ENCODE measurements at places on chromosomes 4 and X.

GRCh38 chr4:629915-630641, 4.7 kb downstream of the PDE6B start:
- no peak for DNase-seq

GRCh38 chrX:107047622-107048021, 47.6 kb upstream of the MORC4 start:
- DNase-seq: no peak

GRCh38 chr4:2647403-2648158, 108.6 kb downstream of the TNIP2 start:
- no peak for DNase-seq

DNA sequence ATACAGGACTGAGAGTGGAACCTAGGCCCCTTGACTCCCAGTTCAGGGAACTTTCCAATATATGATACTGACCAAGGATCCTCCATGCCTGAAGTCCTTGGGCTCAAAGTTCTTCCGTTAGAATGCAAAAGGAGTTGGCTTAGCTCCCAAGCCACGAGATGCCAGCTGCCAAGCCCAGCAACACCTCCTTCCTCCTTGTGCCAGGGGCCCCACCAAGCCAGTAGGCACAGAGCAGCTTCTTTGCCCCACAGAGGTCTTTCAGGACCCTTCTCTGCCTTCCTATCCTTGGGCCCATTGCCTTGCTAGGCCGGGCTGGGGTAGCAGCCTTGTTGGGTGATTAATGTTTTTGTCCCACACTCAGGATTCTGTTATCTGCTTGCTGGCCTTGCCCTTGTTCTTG, 105.6 kb downstream of the EFNB1 start:
- DNase-seq: no peak

DNA sequence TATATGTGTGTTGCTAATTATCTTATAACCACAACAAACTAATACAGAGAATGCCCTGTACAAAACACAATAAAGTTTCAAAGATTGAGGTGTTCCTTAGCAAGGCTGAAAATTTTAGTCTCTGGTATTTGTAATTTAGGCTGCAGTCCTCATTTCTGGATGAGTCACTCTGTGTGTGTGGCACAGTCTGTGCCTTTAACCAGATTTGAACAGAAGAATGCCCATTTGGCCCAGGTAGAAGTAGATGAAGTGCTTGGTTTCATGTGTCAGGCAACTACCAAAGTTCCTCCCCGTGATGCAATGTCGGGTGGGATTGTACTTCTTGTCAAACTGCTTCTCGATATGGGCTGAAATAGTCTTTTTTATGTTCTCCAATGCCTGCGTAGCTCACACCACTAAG, 91.6 kb upstream of the H2AZ1 start:
- no peak for DNase-seq

- no peak for DNase-seq
These were observed 84.1 kb downstream of the TMEM164 start for GRCh38 chrX:110086916-110087484.

DNA sequence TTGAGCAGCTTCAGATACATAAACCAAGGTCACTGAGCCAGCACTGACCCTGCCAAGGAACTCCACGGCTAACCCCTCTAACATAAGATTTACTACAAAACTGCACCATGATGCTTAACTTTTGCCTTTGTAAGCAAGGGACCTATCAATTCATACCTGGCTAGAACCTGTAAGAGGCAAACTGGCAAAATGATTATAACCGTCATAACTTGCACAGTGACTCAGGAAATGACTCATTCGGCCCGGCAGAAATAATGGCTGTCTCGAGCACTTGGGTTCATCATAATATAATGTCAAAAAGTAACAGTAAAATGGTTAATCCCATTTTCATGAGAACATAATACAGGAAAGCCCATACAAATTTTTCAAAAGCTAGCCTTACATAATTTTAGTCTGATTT, 17.2 kb downstream of the RASGEF1B start:
- DNase-seq: no peak

- no peak for DNase-seq
These were observed 148.8 kb downstream of the MGST2 start for GRCh38 chr4:139814323-139815015.

GRCh38 chrX:10172877-10173276, 16.1 kb downstream of the CLCN4 start:
- DNase-seq: no peak

DNA sequence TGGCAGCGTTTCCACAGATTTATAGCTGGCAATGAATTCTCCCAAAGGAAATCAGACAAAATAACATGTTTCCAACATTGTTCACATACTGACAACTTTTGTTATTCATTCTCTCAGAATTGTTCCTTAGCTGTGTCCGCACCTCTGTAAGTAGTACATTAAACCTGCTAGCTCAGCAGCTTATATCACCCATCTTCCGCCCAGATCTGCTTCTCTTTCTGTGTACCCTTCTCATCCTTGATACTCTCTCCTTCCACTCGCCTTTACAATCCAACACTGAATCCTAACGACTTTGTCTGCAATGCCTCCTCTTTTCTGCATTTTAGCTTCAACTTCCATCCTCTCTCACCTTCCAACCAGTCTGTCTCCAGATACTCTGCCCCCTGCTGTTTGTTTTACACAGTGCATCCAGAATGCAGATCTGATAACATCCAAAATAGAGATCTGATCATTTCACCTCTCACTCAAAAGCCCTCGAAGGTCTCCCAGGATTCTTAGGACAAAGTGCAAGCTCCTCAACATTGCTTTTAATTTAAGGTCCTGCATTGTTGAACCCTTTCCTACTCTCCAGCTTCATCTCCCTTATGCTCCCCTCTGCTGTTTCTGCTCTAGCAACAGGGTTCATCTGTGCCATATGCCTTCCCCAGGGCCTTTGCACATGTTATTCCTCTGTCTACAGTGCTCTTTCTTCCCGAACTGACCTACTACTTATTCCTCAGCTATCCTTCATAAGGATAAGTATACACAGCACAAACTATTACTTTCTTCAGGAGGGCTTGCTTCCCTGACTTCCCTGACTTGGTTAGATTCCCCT, 67.3 kb upstream of the VBP1 start:
- no peak for DNase-seq

GRCh38 chr4:94939791-94940519, 182.2 kb downstream of the BMPR1B start:
- no peak for DNase-seq

DNA sequence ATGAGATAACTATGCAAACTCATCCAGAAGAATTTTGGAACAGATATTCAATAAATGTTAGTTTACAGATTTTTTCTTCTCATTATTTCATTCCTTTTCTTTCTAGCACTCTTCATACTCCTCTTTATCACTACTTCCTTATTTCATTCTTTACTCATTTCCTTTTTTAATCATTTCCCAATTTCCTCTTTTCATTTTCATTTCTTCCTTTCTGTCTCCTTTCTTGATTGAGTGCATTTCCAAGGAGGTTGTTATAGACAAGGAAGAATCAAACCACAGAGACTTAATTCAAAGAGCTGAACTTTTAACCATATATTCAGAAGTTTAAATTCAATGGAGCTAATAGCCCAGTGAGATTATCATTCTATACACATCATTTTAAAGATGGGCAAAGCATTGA, 600.7 kb downstream of the ARAP2 start:
- DNase-seq: no peak

DNA sequence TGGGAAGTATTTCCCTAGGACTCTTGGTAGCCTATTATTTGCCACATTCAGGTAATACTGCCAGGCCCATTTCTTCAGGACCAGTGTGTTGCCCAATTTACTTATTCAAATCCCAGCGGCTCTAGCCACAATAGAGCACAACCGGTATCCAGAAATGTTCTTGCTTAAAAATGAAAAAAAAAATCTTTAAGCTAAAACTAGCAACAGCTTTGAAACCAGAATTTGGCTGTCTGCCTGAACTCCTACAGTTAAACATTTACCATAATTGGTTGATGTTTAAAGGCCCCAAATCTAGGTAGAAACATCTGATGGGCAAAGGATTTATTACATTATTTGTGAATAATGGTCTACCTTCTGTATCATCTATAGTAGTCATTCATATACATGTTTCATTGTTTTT, 930 bp upstream of the SLITRK4 start:
- no peak for DNase-seq

- DNase-seq: no peak
These were observed 126.4 kb downstream of the PJA1 start for GRCh38 chrX:69038816-69039215.

GRCh38 chr4:172055046-172055445, 241.8 kb downstream of the GALNTL6 start:
- DNase-seq: no peak

DNA sequence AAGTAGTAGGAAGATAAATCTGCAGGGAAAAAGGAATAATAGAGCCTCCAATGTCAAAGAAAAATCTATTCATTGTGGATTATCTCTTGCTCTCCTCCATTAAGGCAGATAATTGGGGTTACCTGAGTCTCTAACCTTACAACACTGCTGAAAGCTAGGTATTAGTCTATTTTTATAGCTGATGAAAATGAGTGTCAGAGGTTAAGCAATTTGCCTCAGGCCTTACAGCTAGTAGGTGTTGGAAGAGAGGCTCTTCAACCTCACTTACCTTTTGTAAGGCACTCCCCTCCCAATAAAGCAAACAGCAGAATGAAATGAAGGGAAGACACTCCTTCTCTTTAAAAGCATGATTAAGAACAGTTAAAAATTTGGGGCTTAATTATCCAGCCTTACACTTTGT, 45.4 kb upstream of the GAB1 start:
- DNase-seq: no peak

- DNase-seq: no peak
These were observed 250.5 kb downstream of the TLL1 start for GRCh38 chr4:166123546-166123945.

DNA sequence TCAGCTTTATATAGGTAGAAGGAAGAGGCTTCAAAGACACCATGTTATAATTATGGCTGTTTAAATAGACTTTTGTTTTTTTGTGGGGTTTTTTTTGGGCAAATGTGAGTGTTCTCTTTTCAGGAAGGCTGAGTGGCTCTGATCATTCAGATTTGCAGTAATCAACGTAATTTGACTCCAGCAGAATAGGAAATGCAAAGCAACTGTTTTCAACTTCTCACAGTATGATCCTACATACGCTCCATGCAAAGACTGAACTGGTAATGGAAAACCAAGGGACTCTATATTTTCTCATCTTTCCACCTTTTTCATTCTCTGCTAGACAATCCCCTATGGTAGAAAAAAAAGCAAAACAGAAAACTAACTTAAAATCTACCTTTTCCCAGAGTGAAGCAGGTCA, 10.8 kb downstream of the ADH1B start:
- no peak for DNase-seq

GRCh38 chrX:52504551-52504950, 8.9 kb downstream of the XAGE1A start:
- DNase-seq: no peak

- DNase-seq: no peak
These were observed 18.6 kb downstream of the ARHGAP6 start for GRCh38 chrX:11647138-11647537.

DNA sequence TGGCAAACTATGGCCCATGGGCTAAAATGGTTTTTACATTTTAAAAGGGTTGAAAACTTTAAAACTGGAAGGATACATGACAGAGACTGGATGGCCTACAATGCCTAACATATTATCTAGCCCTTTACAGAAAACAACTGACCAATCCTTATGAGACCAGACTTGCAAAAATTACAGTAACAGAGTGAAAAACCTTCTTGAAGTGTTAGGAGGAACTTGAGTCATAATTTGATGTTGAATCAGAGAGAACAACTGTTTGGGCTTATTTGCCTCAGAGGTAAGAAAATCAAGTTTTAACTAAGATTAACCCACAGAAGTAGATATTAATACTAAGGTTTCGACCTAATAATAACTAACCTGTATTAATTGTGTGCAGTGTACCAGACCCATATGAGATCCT, 12.4 kb upstream of the NAP1L5 start:
- no peak for DNase-seq

DNA sequence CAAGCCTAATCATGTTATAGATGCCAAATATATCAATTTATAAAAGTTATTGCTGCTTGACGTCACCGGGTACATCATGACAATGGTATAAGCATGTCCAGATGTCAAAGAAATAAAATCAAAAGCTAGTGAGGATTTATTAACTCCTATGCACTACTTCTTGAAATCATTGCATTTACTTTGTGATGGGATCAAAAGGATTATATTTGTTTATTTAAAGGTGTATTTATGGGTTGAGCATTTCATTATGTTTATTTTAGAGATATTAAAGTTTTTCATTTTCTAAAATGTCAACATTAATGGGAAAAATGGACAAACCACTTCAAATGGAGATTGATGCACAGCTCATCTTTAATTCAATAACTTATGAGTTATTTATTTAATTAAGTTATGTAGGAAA, 277.8 kb downstream of the EPHA5 start:
- DNase-seq: no peak

DNA sequence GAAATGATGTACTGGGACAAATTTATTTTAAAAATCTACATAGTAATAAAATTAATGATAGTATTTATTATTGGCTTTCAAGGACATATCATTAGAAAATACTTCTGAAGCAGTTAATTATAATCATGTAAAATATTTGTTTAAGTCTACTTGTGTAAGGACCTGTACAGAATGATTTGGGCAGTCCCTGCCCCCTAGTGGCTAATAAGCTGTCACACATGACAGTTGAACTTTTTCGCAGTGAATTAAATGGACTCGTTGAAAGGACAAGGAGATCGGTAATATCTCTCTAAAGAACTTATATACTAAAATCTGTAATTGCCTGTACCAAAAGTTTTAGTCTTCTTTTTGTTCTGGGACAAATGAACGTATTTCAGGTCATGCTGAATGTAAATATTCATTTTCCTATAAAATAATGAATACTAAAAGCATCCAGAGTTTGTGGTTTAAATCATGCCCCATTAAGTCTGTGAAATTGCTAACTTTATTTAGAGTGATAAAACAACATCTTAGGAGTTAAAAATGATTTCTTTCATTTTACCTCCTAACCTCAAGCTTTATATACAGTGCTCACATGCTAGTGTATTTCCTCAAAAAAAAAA, 13.6 kb downstream of the EXOC1 start:
- DNase-seq: peak; percentile 40

- no peak for DNase-seq
These were observed 128.7 kb downstream of the WDFY3 start for GRCh38 chr4:84837751-84838150.

- no peak for DNase-seq
These were observed 209.8 kb downstream of the KCNIP4 start for GRCh38 chr4:21738821-21739220.

GRCh38 chrX:2463973-2464676, 36.7 kb downstream of the DHRSX start:
- DNase-seq: no peak

- no peak for DNase-seq
These were observed 13.9 kb downstream of the SLC2A9 start for GRCh38 chr4:10007436-10007740.

GRCh38 chr4:140186651-140187315, 32.8 kb upstream of the MAML3 start:
- DNase-seq: no peak

DNA sequence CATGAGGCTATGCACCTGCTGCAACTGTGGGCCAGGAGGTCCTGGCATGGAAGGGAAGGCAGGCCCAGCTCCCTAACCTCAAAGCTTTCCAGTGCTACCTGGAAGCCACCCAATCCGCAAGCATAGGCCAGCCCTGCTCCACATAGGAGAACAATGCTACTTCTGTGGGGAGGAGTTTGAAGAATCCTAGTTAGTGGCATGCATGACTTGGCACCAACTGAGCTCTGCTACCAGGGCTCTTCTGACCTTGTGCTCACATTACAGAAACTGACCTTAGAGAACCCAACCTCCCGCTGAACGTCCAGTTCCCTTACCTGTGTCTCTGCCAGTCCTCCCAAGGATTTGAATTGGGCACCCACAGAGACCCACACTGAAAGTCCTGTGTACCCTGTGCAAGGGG, 58.8 kb downstream of the USP46 start:
- DNase-seq: no peak

Data from CD4-positive, alpha-beta T cell treated with Interferon gamma for 1 hour (primary cell).